KG1 (cell line): ENCODE measurements at places on chromosomes 6 and 20.

DNA sequence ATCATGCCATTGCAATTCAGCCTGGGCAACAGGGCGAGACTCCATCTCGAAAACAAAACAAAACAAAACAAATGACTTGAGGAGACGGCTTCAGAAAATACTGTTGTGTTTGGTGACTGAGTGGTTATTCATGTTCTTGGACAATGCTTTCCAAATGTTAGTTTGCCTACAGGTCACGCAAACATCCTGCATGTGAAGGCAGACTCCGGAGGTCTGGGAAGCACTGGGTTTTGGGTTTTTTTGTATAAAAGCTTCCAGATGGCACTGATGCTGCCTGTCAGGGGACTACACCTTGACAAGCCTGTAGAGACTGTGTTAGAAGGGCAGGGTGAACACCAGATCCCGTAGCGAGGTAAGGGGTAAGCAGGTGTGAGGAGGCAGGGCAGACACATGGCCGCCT lies 81.7 kb downstream of the THBS2 start:
- DNase-seq, result no peak

DNA sequence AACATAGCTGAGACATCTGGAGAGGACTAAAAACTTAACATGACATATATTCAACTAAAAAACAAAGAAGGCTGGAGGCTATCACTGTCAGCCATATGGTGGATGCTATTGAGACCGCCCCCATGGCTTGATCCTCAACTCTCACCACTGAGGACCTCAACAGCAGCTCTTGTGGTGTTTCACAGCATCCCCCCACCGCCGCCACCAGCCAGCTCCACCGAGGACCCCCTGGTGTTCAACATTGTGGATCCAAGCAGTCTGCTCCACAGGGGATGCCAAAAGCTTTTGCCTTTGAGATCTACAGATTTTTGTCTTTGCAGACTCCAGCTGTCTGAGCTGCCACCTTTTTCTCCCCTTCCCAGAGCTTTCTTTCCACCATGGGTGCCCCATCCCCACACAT lies 64.6 kb downstream of the NUS1 start:
- DNase-seq, result no peak

DNA sequence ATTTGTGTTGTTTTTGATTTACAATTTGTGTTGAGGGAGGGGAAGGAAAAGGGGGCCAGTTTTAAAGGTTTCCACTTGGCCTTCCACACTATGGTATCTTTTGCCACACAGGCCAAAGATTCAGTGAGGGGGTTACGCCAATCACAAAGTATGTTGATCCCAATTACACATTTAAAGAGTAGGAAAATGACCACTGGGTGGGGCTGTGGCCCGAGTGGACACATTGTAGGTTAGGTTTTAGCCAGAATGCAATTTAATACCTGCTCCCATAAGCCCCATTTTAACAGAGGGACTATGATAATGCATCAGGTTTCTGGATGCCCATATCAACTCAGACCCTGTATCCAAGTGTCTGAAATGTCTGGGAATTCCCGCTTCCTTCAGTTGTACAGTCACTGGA lies 15.6 kb downstream of the VGLL2 start:
- no peak for DNase-seq

- DNase-seq, result no peak
Observed at GRCh38 chr6:113362301-113363047, 494.7 kb upstream of the MARCKS start.

DNA sequence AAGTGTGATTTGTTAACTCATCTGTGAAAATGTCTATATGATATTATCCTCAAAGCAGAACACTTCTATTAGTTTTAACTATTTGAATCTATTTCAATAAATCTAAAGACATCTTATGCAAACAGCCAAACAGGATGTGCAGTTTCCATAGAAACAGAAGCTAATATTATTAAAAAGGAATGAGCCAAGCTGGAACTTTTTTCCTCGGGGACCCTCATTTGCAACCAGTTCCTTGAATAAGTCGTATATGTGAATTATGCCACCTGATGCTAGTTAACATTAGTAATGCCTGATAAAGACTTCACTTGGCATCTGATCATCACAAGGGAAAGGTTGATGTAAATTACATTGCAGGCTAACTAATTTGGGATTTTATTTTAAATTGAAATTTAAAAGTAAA lies 216.9 kb upstream of the SMLR1 start:
- DNase-seq, result no peak

DNA sequence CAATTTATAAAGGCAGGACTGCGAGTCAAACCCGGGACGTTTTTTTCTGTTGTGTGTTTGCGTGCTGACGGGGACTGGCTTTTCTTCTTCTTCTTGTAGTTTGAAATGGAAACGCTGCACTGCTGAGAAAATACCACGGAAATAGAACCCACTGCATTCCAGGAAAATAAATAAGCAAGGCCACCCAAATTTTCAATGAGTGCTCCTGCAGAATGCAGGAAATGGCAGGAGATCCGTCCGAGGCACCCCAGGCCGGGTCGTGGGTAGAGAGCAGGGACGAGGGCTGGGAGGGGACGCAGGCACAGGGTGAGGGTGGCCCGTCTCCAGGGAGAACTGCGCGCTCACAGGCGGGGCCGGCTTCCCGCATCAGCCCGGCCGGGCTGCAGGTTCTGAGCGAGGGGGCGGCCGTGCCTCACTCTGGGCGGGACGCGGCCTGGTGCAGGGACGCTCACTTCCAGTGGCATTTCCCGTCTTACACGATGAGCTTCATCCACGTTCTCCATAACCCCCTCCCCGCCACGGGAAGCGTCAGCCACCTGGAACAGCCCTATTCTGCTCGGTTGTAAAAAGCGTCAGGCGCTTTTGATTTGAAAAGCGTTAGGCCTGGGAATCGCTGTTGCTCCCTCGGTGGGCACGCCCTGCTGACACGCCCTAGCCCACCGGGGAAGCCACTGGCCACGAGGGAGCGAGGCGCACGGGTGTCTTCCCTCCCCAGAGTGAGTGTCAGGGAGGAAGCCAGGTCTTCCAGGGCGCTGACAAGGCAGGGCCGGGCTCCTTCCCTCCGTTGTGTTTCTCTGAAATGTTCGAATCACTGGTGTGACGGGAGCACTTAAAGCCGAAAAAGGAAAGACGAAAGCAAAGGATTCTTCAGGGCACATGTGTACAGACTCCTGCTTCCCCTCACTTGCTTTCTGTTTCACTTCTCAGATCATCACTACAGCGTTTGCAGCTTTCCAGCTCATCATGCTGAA lies 17.9 kb upstream of the EXOC2 start:
- DNase-seq, result peak; percentile 33

GRCh38 chr6:111848262-111848812 lies 24.9 kb downstream of the FYN start:
- DNase-seq, result no peak
